ENCODE measurements at places on chromosomes 2 and 18.

- DNase-seq: peak; percentile 28
Measured at GRCh38 chr2:236601316-236602202, 31.9 kb downstream of the ACKR3 start.

GRCh38 chr2:233531955-233532354 is 34.6 kb downstream of the USP40 start:
- no peak for DNase-seq

GRCh38 chr18:78996741-78997490 is 17.3 kb downstream of the SALL3 start:
- no peak for DNase-seq

DNA sequence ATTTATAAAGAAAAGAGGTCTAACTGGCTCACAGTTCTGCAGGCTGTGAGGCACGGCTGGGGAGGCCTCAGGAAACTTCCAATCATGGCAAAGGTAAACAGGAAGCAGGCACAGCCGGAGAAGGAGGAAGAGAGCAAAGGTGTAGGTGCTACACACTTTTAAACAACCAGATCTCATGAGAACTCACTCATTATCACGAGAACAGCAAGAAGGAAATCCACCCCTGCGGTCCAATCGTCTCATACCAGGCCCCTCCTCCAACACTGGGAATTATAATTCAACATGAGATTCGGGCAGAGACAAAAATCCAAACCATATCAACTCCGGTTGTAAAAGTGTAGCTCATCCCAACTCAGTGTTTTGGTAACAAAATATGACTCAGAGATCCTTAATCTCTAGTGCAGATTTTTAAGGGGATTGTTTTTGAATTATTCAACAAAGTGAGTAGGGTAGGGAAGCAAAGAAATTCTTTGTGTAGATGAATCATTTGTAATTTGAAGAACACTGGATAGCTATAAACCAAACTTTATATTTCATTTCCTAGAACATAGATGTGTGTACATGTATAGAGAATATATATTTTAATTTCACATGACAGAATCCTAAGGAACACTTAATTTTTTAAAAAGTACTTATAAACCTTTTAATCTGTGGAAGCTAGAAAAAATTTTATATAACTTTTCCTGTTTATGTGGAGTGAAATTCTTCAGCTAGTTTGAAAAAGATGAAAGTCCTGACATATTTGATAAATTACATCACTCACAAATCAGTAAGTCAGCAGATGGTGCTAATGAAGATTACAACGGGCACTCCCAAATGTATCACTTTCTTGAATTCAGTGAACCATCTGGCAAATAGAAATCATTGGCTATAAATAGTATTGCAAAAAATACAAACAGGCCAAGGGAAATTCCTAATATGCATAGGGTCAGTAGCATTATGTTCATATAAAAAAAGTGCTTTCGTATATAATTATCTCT is 130.1 kb downstream of the OLA1 start:
- peak; percentile 32 for DNase-seq

DNA sequence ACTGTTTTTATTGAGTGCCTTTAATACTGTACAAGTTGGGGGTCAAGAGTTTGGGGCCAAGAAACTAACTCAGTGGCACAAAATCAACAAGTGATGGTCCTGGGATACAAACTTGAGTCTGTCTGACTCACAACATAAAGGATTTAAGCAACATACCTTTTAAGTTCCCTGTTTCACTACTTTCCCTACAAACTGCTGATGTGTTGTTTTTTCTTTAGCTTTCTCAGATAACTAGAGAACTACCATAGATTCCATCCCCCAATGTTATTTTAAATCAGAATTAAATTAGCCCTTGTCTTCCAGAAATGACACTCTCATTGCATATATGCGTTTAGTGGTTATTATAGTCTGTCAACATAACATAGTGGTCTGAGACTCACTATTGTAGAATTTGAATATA is 58.1 kb upstream of the TTC21B start:
- no peak for DNase-seq

GRCh38 chr2:168253379-168253778 is 6.0 kb upstream of the STK39 start:
- DNase-seq: no peak

DNA sequence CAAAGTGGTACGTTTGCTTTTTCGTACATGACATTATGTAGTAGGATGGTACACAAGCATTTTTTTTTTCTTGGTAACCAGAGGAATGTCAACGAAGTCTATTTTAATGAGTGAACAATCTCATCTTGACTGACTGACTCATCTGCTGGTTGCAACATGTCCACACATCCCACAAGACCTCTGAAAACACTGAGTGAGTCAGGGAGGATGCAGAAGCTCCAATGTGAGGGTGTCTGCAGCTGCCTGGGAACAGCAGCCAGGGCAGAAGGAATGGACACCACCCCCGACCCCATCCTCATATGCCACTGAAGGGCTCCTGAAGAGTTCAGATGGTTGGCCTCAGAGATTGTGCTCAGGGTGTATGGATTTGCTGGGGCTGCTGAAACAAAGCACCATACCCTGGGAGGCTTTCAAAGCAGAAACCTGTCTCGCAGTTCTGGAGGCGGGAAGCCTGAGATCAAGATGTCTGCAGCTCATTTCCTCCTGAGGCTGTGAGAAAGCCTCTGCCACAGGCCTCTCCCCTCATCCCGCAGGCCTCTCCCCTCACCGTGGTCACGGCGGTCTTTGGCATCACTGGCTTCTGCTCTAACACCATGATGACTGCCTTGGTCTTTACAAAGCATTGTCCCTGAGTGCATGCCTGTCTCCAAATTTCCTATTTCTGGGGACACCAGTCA is 124.6 kb downstream of the LRATD1 start:
- DNase-seq: peak; percentile 74

DNA sequence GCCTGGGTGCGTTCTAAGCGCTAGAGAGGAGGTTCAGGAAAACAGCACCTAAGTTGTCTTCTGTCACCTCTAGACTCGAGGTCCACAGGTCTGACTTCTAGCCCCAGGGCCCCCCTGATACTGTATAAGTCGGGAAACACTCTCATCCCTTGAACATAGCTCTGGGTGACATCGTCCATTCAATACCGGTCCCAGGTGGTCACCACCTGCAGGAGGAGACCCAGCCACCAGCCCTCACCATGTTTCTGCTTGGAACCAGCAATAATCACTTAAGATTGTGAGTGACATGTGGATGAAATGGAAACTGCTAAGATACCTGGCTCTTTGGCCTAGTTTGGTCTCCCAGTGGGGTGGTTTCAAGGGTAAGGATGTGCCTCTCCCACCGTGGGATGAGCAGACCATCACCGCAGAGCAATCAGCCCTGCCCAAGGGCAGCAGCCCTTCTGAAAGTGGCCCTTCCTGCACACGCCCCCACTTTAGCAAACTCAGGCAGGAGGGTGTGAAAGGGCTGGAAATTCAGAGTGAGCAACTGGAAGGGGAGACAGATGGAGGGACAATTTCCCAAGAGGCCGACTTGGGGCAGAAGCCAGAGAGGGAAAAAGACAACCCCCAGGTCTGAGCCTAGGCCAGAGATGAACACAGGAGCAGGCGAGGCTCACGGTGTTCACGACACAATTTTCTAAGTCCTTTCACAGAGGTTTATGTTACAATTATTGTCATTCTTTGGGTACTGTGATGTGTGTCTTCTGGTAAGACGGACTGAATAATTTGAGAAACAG is 95.2 kb downstream of the ZNF516 start:
- DNase-seq: no peak

DNA sequence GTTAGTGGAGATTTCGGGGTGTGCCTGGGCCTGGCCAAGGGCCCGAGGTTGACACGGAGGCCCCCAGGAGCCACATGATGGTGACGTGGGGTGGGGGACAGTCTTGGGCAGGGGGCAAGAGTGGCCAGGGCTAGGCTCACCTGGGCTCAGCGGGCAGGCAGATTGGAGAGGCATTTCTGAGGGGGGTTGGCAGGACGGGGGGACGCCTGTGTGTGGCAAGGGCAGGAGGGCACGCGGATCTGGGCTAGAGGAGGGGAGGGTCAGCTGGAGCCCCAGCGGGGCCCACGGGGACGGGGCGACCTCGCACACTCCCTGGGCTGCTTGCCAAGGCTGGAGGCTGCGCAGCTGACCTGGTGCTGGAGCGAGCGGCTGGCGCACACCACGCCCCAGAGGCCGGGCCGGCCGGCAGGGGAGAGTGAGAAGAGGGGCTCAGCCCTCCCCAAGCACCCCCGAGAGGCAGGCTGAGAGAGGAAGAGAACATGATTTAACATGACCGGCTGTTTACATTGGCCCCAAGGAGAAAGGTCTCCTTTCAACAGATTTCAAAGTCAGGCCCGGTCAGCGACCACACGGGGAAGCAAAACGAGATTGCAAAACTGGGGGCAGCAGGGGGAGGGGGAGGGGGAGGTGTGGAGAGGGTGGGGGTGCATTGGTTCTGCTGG is 38.0 kb upstream of the SNED1 start:
- no peak for DNase-seq

DNA sequence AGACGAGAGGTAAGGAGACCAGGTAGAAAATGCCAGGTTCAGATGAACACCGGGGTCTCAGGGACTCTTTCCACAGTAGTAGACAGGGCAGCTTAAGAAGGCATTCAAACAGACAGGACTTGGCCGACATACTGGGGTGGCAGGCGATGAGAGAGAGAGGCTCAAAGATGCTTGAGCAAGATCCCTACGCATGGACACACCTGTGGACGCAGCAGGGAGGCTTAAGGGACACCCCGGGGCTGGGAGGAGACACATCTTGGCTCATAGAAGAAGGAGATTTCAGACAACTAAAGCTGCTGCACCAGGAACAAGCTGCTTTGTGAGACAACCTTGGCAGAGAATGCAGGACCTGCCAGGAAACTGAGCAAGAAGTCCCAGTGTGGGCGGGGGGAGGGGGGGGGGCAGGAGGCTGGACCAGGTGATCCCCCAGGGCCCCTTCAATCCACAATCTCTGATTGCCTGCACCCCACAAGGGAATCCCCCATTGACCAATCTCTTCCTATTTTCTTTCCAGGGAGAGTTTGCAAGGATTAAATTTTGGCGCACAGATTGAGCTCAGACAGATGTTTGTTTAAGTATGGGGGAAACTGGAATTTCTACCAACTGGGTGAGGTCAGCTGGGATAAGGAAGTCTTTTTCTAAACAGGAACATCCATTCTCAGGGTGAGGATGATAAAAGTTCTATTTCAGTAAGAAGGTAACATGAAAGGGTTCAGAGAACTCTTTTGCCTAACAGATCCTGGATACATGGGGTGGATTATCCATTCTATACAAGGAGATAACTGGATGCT is 400.7 kb downstream of the NBAS start:
- DNase-seq: no peak

DNA sequence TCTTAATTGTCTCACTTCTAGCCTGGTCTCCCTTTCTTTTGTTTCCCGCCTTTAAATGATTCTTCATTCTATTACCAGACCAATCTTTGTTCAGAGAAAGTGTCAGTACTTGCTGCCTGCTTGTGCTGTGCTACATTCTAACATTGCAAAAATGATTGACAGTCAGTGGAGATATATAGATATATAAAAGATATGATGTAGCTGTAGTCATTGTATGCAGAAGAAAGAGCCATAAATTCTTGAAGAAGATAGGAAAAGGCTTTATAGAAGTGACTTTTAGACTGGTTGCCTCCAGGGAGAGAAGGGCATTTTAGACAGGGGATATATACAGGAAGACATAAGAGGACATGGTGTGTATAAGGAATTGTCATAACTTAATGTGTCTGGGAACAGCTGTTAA is 13.6 kb downstream of the AGPS start:
- no peak for DNase-seq

DNA sequence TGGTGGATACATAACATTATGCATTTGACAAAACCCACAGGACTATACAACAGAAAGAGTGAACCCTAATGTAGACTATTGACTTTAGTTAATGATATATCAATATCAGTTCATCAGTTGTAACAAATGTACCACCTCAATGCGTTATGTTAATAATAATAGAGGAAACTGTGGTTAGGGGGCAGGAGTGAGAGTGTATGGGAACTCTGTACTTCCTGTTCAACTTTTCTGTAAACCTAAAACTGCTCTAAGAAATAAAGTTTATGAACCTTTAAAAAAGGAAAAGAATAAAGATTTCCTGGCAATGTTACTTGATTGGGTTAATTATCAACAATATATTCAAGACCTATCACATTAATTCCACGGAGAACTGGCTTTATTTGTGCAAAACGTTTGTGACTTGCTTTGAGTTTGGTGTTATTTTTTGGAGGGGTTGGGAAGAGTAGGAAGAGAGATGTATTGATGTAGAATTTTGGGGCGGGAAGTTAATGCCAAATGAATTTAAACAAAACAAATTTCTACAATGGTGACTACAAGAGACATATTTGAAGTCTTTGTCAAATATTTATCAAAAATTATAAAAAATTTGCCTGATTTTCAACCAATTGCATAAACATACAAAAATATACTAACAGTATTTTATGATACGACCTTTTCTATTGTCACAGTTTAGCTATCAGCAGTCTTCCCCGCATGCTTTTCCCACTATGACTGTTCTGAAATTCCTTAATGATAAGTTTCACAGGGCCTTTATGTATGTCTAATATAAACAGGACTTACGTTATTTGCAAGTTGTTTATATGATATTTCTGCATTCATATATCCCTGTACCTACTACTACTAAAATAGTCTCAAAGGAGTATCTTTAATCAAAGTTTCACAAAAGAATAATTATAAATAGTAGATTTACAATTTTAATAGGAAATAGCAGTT is 2.1 kb upstream of the RTN4 start:
- peak; percentile 30 for DNase-seq

DNA sequence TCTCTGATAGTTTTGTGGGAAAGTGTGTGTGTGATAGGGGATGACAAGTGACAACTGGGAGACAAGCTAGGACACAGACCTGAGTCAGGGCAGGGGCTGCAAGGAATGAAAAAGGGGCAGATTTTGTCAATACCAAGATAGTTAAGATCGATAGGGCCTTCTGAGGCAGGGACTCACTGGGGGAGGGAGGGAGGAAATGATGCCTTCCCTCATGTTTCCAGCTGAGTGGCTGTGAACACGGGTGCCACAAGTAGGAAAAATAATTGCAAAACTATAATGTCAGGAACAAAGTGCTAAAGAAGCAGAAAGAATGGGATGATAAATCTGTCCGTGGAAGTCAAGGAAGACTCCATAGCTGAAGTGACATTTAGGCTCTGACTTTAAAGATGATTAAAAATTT is 24.2 kb downstream of the CDH2 start:
- no peak for DNase-seq

DNA sequence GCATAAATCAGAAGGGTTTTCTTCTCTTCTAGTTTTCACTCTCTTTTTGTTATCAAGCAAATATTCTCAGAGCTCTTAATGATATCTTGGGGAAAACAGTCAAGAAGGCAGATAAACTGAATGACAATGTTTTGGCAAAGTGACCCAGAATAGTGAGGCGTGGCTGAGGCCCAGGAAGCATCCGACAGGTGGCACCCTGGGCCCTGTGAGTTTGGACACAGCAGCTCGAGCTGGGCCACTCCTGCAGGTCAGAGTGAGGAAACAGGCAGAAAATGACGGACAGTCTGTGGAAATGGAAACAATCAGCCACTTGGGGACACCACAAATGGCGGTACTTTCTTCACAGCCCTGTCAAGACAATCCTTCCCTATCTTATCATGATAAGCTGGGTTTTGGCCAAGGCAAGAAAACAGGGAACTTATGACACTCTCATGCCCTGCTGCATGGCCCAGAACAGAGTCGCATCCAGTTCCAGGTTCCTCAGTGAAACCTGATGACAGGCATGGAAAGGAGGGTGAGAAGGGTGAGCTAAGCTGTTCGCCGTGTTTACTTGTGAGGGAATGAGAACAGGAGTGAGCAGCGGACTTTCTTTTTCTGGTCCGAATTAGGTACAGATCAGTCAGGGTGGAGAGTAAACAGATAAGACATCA is 32.1 kb downstream of the MRPL44 start:
- DNase-seq: no peak

All from RCC 7860 (cell line).